NCI-H1048 (cell line): ENCODE measurements at places on chromosomes 6 and 20.

DNA sequence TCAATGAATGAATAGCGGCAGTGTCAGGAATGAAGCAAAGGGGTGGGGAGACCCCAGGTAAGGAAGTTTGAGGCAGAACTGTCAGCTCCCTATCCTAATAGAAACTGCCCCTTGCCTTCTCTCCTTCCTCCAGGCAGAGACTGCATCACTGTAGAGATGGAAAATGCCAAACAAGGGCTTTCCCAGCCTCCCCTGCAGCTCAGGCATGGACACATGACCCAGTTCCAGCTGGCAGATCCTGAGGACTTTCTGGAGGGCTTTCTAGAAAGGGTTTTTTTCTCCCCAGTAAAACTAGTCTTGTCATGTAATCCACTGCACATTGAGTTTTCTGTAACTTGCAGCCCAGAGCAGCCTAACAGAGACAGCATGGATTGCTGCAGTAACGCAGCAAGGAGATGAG lies 17.9 kb upstream of the PNPLA1 start:
- no peak for DNase-seq

DNA sequence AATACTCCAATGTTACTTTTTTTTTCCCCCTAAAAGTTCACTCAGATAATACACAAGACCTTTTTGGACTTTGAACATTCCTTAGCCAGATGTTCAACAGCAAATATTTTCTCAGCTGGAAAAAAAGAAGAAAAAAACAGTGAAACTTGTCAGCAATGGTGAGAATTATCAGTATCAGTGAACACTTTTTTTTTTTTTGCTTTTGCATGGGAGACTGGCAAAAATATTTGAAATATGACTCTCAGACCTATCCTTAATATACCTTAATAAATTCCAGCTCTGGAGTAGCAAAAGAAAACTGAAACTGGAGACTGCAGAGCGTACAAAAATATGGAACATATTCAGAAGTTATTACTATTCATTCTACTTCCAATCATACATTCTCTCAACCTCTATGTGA lies 92.3 kb downstream of the RFPL4B start:
- no peak for DNase-seq

DNA sequence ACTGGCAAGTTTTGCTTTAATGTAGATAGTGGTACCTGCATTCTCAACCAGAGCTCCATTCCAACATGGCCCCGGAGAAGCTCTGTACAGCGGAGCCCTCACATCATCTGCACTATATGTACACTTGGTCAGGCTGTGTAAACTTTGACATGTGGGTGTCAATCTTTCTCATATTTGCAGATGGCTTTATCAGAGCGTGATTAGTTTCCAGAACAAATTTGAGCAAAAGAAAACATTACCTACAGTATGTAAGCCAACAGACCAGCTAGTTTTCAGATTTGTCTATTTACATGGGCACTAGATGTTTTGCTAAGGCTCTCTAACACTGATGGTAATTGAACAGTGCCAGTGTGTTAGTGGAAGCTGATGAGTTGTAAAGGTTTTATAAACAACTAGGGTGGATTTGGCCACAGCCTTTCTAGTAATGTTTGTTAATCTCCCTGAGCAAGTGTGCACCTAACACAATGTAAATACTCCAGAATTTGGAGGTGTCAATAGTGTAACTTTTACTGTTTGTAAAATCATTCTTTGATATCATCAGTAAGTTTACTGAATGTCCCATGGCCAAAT lies 131.8 kb downstream of the FOXA2 start:
- no peak for DNase-seq

DNA sequence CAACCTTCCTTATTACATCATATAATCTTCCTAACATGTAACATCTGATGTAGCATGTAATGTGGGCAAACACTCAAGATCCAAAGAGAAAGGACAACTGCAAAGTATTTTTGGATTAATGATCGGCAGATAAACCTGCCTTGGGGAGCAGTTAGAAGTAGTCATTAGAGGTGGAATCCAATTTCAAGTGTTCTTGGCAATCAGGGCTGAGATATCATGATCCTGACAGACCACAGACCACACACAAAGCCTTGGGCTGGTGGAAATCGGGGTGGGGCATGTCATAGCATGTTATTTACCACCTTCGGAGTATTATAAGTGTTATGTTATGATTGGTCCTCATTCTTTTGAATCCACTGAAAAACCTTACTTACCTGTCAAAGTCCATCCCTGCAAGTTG lies 16.3 kb downstream of the NCOA5 start:
- DNase-seq: no peak

DNA sequence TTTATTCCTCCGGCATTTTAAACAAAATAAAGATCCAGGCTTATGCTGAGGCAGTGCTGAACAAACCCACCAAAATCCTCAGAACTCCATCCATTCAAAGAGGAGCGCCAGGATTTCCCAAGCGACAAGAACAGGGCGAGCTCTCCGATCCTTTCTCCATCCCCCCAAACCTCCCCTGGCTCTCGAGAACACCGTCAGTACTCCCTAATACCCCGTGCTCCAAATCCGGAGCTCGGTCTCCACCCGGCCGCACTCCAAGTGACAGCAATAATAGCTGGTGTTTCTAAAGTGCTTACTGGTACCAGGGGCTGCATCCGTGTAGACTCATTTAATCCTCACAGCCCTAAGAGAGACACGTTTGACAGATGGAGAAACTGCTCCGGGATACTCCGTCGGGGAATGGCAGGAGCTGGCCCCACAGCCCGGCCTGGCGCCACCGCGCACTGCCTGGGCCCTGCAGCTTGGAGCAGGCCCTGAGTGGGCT lies 277.1 kb upstream of the QKI start:
- no peak for DNase-seq

DNA sequence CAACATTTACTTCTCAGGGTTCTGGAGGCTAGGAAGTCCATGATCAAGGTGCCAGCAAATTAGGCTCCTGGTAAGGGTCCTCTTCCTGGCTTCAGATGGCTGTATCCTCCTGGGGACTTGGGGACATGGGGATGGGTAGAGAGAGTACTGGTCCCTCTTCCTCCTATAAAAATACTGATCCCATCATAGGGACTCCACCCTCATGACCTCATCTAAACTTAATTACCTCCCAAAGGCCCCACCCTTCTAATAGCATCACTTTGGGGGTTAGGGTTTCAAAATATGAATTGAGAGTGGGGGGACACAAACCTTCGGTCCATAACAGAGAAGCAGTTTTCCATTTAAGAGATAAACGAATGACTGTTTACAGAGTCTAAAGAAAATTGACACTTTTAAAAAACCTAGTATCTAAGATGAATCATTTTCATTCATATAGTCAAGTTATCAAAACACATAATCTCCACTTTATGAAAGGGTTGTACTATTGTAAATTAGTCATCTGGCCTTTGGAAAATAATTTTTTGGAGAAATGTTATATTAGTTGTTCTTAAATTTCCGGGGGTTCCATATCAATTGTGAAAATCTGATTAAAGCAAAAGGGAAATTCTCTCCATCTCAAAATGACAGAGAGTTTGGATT lies 33.5 kb downstream of the ELOVL5 start:
- no peak for DNase-seq

DNA sequence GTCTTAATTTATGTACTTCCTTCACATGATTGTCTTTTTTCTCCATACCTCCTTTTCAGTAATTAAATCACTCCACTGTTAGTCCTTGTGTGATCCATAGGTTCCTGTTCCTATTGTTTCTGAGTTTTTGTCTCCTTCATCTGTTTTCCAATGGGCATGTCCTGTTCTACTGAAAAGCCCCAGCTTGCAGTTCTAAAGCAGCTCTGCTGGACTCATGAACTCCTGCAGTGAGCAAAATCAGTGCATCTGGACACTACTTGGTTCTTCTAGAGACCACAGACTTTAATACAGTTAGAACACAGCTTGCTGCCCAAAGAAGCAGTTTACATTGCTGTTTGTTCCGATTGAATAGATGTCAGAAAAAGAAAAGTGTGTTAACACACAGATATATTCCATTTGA lies 593.3 kb upstream of the HS3ST5 start:
- DNase-seq: no peak
